Cardiac septum (tissue), 1 donor: ENCODE measurements at places on chromosomes 11 and 22. TPM values are rescaled to one million over a fixed set of nuclear protein-coding genes. Genes with fewer than 3 reads are reported as not detected.

GRCh38 chr11:106186630-106187029 is 109.2 kb downstream of the AASDHPPT start:
- no peak for DNase-seq

DNA sequence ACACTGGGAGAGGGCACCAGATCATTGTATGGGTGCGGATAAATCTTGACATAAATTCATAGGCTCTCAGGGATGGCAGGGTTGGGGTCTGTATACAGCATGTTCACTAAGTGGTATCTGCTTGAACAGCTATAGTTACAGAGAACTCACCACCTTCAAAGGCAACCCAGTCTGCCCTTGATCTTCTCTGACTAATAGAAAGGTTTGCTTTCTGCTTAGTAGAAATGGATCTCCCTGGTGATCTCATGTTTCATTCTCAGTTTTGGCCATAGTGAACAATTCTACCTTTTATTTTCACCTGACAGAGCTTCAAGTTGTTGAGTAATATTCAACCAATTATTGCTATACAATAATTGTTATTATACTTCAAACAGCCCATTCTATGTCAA is 32.4 kb downstream of the CNTF start:
- no peak for DNase-seq

DNA sequence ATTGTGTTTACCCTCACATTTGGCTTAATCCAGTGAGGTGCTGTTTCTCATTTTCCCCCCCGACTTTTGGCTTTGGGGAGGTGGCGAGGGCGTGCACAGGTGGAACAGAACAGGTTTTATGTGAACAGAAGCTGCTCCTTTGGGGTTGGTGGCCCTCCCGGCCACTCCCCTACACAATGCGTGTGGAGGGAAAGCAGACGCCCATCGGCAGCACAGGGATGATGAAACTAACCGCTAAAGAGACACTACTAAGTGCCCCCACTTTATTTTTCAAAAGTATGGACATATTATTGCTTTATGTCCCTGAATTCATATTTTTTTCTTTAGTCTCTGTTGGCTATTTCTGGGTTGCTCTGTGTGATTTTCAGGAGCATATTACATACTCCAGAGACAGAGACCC is 160.9 kb downstream of the ENTHD1 start:
- no peak for DNase-seq

GRCh38 chr11:69414773-69415187 is 66.7 kb upstream of the LINC01488 start:
- DNase-seq: no peak

- DNase-seq: no peak
Measured at GRCh38 chr11:92911478-92911877, 58.0 kb upstream of the MTNR1B start.

GRCh38 chr11:105741488-105742020 is 131.7 kb downstream of the GRIA4 start:
- DNase-seq: no peak

GRCh38 chr11:110951950-110952503 is 239.8 kb upstream of the ARHGAP20 start:
- no peak for DNase-seq

- no peak for DNase-seq
Measured at GRCh38 chr11:44561275-44561805, 4.1 kb upstream of the CD82 start.

- DNase-seq: no peak
Measured at GRCh38 chr11:32571039-32571438, 12.6 kb upstream of the EIF3M start.

DNA sequence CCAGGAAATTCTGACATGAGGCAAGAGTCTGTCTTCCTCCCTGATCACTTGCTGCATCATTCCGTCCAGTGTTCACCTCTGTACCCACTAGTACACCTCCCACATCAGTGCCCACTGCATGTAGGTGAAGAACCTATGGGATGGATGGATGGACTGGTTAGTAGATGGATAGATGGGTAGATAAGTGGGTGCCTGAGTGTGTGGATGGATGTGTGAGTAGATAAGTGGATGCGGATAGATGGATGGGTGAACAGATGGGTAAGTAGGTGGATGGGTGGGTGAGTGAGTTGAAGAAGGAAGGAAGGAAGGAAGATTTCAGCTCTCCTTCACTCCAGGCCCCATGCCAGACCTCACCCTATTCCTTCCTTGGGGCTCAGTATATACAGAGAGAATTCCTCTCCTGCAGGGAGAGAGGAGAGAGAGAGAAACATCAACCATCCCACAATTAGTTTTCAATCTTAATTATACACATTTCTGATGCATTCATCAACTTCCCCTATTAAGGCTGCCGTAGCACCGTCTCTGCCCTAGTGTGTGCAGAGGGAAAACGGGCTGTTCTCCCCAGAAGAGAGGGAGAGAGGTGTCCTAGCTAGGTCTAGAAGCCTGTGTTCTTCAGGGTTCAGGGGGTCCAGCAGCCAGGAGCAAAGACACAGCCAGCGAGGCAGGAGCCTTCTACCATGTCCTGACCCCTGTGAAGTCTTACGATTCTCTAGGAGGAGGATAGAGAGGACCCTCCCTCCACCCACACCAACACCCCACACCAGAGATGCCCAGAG is 125.3 kb downstream of the BUD13 start:
- DNase-seq: no peak

GRCh38 chr11:75524665-75525432 is 892 bp downstream of the GDPD5 start:
- DNase-seq: no peak

DNA sequence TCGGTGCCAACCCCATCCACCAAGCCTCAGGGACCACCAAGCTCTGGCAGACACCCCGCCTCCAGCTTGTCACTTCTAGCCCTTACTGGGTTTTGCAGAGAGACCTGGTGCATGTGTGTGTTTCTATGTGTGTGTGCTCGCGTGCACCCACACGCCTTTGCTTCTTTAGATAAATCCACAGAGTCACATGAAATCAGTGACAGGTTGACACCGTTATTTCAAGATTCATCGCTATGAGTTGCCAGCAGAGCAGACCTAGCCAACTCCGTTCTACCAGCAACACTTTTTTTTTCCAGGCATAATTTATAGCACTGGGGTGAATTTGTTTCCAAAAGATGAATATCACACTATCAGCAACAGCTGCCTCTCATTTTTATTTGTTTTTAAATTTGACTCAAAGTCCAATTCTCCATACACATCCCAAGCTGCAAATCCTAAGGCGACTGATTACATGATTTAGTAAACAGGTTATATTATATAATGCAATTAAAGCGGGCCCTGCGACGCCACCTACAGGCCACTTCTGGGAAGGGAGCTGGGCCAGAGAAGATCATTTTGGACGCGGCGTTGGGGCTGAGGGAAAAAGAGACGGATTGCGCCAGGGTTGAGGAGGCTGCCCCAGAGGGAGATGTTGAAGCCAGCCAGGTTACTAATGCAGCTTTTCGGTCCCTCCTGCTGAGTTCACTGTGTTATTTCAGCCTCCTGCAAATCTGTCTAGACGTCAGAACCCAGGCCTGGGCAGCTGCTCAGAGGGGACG is 150.5 kb downstream of the FEZ1 start:
- DNase-seq: peak; percentile 87

DNA sequence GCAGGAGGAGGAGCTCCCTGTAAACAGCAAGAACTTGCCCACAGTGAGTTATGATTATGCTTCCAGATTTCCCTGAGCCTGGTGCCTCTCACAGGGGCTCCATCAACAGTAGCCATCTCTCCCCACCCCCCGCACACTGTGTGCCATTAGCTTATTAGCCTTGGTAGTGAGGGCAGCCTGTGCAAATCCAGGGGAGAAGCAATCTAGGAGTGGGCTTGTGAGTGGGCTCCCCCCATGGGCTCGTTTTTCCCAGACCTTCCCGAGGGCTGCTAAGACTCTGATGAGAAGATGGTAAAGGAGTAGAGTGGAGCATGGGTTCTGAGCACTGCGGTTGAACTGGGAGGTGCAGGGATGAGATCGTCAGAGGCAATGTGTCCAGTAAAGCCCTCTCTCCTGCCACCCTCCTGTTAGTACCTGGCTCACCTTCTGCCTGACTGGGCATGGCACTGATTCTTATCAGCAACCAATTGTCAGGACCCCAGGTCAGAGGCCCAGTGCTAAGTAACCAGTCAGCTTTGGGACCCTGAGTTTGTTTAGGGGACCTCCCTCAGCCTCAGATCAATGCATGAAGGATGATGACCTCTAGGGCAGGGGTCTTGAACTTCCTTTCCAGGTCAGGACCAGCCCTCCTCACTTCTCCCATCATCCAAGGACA is 38.4 kb upstream of the TP53I11 start:
- DNase-seq: peak; percentile 38

- DNase-seq: no peak
Measured at GRCh38 chr11:81380395-81380794, 1353.3 kb downstream of the FAM181B start.

DNA sequence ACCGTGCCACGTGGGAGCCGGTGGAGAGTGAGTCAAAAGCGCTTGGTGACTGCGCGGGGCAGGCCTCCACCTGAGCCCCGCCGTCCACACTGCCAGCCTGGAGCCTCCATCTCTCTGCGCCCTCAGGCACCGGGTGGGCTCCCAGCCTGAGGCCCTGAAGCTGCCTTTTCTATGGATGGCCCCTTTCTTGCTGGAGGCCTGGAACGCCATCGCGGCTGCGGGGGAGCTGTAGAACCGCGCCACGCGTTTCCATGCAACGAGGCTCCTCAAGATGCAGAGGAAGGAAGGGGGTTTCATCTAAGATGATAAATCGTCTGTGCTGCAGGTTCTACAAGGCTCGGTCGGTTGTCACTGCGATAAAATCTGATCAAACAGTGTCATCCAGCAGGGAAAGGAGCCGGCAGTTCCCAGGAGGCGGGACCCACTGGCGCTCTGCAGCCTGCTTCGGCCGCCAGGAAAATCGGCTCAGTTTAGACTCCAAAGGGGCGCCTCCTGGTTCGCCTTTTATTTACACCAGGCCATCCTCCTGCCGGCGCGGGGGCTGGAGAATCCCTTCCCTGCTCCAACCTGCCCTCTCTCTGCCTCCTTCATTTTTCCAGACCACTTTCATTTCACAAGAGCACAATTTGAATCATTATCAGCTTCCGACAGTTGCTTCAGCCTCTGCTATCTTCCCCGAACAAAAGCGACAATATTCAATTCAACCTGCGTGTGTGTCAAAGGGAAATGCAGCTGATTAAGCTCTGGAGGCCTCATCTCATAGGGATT is 624.4 kb downstream of the BRD1 start:
- DNase-seq: no peak

- no peak for DNase-seq
Measured at GRCh38 chr11:38612701-38613100, 2014.7 kb upstream of the RAG2 start.

GRCh38 chr22:31343235-31344191 is 2.6 kb downstream of the PATZ1 start:
- DNase-seq: no peak

GRCh38 chr11:17400048-17400775 is 11.8 kb upstream of the KCNJ11 start:
- DNase-seq: no peak

DNA sequence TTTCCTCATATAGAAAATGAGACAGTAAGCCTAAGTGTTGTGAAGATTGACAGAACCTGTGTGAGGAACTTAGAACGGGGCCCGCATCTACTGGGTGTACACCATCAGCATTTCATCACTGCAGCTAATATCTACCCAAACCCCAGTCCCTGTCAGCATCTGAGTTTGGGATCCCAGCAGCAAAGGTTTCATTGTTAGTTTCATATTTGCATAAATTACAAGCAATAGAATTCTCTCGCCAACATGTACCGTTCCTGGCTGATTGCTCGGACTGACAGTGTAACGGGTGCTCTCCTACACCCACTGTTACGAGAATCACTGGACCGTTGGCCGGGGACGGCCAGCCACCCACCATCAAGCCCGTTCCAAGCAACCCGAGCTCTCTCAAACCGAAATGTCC is 10.4 kb upstream of the TMPRSS6 start:
- no peak for DNase-seq

GRCh38 chr22:17955590-17956379 is 68.6 kb downstream of the MICAL3 start:
- DNase-seq: no peak

DNA sequence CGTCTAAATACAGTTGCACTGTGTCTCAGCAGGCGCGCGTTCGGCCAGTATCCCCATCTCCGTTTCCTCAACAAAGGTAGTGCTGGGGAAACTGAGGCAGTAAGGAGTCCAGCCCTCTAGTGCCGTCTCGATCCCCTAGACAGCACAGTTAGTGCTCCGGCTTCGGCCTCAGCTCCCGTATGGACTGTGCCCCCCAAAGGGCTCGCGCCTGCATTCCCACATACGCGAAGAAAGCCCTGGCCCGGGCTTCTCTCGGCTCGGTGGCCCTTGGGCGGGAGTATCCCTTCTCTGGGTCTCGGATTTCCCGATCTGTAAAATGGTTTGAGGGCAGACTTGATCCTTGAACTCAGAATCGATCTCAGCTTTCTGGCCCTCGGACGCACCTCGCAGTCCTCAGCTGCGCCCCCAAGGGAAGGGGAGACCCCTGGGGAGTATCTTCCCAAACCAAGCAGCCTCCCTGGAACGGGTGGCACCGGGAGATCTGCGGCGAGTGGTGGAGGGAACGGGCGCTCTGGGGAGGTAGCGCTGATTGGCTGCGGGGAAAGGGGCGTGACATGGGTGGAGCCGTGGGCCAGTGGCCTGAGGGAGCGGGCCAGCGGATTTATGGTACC is 759 bp upstream of the PEX16 start:
- peak; percentile 93 for DNase-seq

- no peak for DNase-seq
Measured at GRCh38 chr22:19195796-19196731, 17.5 kb upstream of the SLC25A1 start.

- no peak for DNase-seq
Measured at GRCh38 chr11:129814244-129815014, 1.2 kb upstream of the TMEM45B start.

- DNase-seq: no peak
Measured at GRCh38 chr11:67119585-67120391, 725 bp downstream of the KDM2A start.

GRCh38 chr11:29801561-29801960 is 215.3 kb downstream of the KCNA4 start:
- no peak for DNase-seq

The MIOX gene
- total RNA-seq: not detected

The POU2AF1 gene
- total RNA-seq: 0.13 TPM

The SYNGR1 gene
- 41.1 TPM for total RNA-seq

The RASD2 gene
- total RNA-seq: 3.5 TPM

The CCDC179 gene
- total RNA-seq: not detected

The OR51E2 gene
- not detected for total RNA-seq

The ANKK1 gene
- 0.16 TPM for total RNA-seq

The TNNT3 gene
- total RNA-seq: 41.5 TPM

The GRM5 gene
- total RNA-seq: 0.13 TPM

The RHOD gene
- 25.8 TPM for total RNA-seq

The PICALM gene
- total RNA-seq: 213 TPM

The KCNJ11 gene
- total RNA-seq: 9.8 TPM

The OR4A47 gene
- total RNA-seq: not detected

The IGLL1 gene
- total RNA-seq: not detected
